ENCODE measurements at places on chromosomes 1 and 21. TPM values are rescaled to one million over a fixed set of nuclear protein-coding genes. Genes with fewer than 3 reads are reported as not detected.

Gene IL19
- total RNA-seq: not detected

Gene MED8
- total RNA-seq: 45.9 TPM

Gene NEK2
- total RNA-seq: 7.1 TPM

Gene PADI1
- total RNA-seq: 0.05 TPM

GRCh38 chr1:169576241-169576934 is 9.9 kb downstream of the F5 start:
- no peak for DNase-seq

- no peak for DNase-seq
These were observed 494.5 kb upstream of the PBX1 start for GRCh38 chr1:164064501-164064900.

DNA sequence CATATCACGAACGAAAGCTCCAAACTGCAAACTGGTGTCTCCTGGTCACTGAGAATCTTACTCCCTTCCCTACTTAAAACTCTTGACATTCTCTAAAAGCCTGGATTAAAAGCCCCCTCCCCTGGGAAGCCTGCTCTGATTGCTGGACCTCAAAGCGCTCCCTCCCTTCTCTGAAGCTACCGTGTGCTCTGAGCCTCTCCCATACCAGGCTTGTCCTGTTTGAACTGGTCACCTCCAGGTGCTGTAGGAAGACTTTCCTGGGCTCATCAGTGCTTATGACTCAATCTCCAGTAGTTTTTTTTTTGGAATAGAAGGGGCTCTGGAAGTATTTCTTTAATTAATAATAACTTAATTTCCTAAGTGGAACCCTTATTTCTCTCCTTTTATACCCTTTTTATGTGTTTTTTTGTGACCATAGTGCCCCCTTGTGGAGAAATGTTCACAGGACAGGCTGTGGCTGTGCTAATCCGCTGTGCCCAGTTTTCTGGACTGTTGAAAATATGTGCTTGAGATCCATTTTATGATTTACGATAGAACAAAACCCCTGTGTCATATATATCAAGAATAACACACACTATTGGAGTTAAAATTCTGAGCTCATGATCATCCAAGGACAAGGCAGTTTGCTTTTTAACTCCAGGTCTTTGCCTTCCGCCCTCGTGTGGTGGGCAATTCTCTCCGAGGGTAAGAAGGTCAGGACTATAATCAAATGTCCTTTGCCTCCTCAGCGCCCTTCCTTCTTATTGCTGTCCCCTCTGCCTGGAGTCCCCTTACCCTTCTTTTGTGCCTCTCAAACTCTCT is 16.9 kb downstream of the MTARC1 start:
- peak; percentile 75 for DNase-seq

GRCh38 chr1:10168912-10169514 is 41.4 kb upstream of the KIF1B start:
- no peak for DNase-seq

DNA sequence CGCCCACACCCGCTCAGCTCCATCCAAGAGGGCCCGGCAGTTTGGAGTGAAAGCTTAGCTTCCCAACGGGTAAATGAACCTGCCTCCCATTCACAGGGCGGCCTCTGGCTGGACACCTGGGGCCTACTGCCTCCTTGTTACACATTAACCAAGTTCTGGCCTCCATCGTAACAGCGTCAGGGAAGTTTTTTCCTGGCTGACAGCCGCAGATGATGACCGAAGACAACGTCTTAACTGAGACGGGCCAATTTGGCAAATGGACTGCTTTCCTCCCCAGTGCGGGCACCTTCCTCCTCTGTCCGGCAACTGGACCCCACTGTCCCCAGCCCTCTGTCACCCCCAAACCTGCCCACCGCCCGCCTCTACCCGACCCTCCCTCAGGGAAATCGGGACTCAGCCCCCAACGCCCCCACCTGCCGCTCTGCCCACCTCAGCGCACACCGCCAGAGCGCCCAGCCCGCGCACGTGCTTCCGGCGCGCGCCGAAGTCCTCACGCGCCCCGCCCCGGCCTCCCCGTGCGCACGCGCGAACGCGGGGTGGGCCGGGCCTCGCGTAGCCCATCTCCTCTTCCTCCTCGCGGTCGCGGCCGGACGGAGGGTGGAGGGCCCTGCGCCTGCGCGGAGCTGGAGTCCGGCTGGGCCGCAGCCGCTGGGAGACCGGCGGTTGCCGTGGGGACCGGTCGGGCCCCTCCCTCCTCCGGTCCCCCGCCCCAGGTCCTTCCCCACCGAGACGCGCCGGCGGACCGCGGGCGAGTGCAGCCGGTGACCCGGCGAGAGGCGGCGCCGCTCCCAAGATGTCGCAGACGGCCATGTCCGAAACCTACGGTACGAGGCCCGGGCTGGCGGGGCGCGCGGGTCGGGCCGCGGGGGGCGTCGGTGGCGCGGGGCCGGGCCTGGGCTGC is at the start of gene RAB4A:
Gene RAB4A (plus strand): TSS at position 565 of the 901 bp plus-strand sequence. CDS start 229 bp downstream, at position 794.
- DNase-seq: peak; percentile 93

GRCh38 chr1:54549181-54549924 is 1.3 kb downstream of the ACOT11 start:
- no peak for DNase-seq
